ENCODE measurements at places on chromosomes 7 and 10.

DNA sequence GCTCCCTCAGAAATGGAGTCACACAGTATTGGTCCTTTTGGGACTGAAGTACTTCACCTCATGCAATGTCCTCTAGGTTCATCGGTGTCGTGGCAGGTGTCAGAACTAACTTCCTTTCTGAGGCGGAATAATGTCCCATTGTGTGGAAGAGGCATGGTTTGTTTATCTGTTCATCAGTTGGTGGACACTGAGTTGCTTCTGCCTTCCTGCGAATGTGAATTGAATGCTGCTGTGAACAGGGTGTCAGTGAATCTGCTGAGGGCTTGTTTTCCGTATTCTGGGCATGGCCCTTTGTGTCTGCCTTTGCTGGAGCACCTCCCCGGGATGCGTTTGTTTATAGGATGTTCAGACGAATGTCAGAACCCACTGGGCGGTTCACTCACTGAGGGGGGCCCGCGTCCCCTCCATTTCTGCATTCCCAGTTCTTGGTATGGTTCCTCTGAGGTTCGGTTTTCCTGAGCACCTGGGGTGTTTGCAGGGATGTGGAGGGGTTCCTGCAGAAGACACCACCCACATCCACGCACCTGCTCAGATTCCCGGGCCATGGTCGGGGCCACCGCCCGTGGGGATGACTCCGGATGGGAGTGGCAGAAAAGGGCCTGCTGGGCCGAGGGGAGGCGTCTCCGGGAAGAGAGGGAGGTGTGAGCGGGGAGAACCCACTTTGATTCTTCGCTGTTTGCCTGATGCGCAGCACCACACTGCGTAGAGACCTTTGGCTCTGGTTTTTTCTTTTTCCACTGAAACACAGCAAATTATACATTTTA is 33.1 kb downstream of the CHST12 start:
- H3K4me3 ChIP-seq, result no peak overlapping the region
- peaks cover 15% of the 10 kb centered on the region for H3K36me3 ChIP-seq
- H3K4me1 ChIP-seq, result no peaks in the 10 kb centered on the region

- no peaks in the 10 kb centered on the region for H3K4me1 ChIP-seq
- no peaks in the 10 kb centered on the region for H3K27me3 ChIP-seq
- H3K4me3 ChIP-seq, result no peak overlapping the region
These were observed 22.7 kb downstream of the ANK3 start for GRCh38 chr10:60367024-60367423.

- H3K4me1 ChIP-seq, result peaks cover 1% of the 10 kb centered on the region
- H3K27ac ChIP-seq, result no peak overlapping the region
- no peaks in the 10 kb centered on the region for H3K36me3 ChIP-seq
- H3K27me3 ChIP-seq, result no peaks in the 10 kb centered on the region
- no peak for DNase-seq
- H3K4me3 ChIP-seq, result no peak overlapping the region
These were observed 275.9 kb downstream of the MAD1L1 start for GRCh38 chr7:1956611-1957470.

DNA sequence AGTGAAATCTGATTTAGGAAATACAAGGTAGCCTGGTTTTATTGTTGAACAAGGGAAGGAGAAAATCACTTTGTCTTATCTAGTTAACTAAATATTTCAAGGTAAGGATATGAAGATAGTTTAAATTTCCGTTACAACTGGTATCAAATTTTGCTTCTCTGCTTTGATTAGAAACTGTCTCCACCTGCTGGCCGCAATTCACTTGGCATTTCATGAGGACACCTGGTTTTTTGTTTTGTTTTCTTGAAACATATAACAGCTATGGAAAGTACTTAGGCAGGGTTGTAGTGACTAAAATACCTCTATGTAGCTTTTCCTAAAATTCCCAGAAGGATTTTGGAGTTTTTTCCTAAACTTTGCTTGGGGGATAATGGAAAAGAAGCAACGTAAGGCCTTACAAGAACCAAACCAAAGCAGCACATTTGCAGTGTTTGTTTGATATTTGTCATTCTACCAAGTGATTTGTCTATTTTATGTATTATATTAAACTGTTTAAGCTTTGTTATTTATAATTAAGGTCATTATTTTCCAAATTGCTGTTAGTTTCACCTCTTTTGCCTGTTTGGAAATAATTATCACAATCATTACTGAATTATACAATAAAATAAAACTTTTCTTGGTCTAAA is 73.6 kb downstream of the AHCYL2 start:
- no peaks in the 10 kb centered on the region for H3K27me3 ChIP-seq
- no peak overlapping the region for H3K27ac ChIP-seq
- H3K36me3 ChIP-seq, result no peaks in the 10 kb centered on the region
- H3K4me3 ChIP-seq, result no peak overlapping the region
- no peaks in the 10 kb centered on the region for H3K4me1 ChIP-seq

DNA sequence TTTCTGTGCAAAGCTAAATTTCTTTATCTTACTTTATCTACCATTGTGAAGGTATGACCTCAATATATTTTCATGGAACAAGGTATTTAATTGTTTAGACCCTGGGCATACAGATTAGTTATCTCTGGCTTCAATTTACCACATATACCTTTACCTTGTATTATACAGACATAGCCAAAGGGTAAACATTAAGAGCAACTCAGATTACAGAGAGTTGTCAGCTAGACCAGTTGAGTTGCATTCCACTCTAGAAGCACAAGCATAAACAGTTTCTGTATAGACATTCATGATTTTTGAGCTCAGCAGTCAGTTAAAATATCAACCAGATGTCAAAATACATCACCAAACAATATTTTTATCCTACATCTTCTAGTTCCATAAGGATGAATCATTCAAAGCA is 857.3 kb upstream of the ZWINT start:
- no peaks in the 10 kb centered on the region for H3K27me3 ChIP-seq
- no peaks in the 10 kb centered on the region for H3K4me1 ChIP-seq

DNA sequence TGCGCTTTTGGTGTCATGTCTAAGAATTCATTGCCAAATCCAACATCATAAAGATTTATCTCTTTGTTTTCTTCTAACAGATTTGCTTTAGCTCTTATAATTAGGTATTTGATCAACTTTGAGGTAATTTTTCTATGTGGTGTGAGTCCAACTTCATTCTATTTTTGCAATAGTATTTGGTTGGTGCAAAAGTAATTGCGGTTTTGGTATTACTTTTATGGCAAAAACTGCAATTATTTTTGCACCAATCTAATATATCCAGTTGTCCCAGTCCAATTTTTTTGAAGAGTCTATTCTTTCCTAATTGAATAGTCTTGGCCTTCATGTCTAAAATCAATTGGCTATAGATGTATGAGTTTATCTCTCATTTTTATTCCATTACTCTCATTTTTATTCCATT is 535.5 kb downstream of the ATRNL1 start:
- no peak for DNase-seq
- H3K4me1 ChIP-seq, result no peaks in the 10 kb centered on the region
- no peaks in the 10 kb centered on the region for H3K36me3 ChIP-seq
- no peak overlapping the region for H3K27ac ChIP-seq

GRCh38 chr7:10557375-10557774 is 416.3 kb upstream of the PHF14 start:
- DNase-seq, result no peak
- H3K36me3 ChIP-seq, result no peaks in the 10 kb centered on the region
- no peak overlapping the region for H3K27ac ChIP-seq
- no peak overlapping the region for H3K4me3 ChIP-seq
- H3K27me3 ChIP-seq, result no peaks in the 10 kb centered on the region

DNA sequence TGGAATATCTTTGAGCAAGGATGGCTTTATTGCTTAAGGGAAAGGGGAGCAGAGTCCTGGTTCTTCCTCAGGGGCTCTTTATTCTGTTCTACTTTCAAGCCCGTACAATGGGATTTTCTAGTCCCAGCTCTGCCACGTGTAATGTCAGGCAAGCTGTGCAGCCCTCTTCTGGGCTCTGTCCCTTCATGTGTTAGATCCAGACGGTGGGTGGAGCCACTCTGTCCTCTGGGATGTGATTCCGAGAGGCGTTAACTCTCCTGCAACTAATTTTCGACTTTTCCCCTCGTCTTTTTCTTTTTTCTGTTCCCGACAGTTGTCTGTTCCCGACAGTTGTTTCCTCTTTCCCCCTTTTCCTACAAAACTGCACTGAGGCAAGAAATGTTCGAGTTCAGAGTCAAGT is 34.8 kb downstream of the FBH1 start:
- no peak overlapping the region for H3K27ac ChIP-seq
- peaks cover 66% of the 10 kb centered on the region for H3K36me3 ChIP-seq
- H3K4me3 ChIP-seq, result no peak overlapping the region
- DNase-seq, result no peak
- no peaks in the 10 kb centered on the region for H3K27me3 ChIP-seq

DNA sequence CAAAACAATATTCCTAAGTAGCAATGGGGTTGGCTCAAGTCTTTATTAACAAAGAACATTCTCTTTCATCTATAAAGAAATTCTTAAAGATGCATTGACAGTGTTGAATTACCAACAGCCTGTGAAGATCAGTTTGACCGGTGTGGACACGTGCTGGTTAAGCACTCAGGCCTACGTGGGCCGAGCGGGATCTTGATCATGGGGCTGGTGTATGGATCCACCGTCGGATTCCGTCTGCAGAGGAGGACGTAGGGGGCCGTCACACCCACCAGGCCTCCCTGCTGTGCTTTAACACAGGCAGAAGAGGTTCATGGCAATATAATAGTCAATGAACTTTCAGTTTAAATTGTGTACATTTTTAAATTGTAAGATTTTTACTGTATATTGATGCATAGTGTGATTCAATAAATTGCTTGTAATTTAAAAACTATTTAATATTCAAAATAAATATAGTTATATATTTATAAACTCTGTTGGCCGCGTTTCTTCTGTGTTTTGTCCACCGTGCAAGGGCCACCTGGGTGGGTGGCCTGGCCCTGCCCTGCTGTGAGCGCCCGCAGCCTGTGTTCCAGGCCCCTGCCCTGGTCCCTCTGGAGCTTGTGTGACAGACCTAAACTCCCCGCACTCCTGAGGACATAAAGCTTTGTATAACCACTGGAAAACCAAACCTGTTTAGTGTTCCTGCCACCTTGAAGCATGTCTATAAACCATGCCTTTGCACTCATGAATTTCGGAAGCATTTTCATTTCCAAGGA is 1.9 kb upstream of the BHLHA15 start:
- no peak overlapping the region for H3K4me3 ChIP-seq
- H3K27me3 ChIP-seq, result no peaks in the 10 kb centered on the region
- no peak overlapping the region for H3K27ac ChIP-seq
- peaks cover 7% of the 10 kb centered on the region for H3K4me1 ChIP-seq
- no peak for DNase-seq

Measured in CD8-positive, alpha-beta memory T cell (primary cell).